ENCODE measurements at places on chromosomes 11 and 22. TPM values are rescaled to one million over a fixed set of nuclear protein-coding genes. Genes with fewer than 3 reads are reported as not detected.

Gene MGAT3
- total RNA-seq, result 34.8 TPM

Gene BTBD10
- 58.0 TPM for total RNA-seq

Gene CD3E
- total RNA-seq, result 0.32 TPM

Gene TSPAN32
- not detected for total RNA-seq

Gene TYR
- not detected for total RNA-seq

Gene SLC22A25
- total RNA-seq, result not detected

Gene SLN
- not detected for total RNA-seq

Gene ESAM
- total RNA-seq, result not detected

Gene DDX25
- total RNA-seq, result not detected

Gene HSPB2
- not detected for total RNA-seq

Gene EMSY
- 45.2 TPM for total RNA-seq

Gene SEZ6L
- 0.41 TPM for total RNA-seq

Gene ZP1
- not detected for total RNA-seq

Gene FOSL1
- not detected for total RNA-seq

Gene PHOX2A
- not detected for total RNA-seq

Gene PRSS23
- not detected for total RNA-seq

Gene PAMR1
- total RNA-seq, result not detected

Gene CAPN5
- total RNA-seq, result 0.07 TPM

Gene MRGPRD
- total RNA-seq, result not detected

Gene SYT7
- not detected for total RNA-seq

Gene OR51L1
- not detected for total RNA-seq

Gene DNAJB7
- not detected for total RNA-seq

Gene TMEM218
- total RNA-seq, result 46.9 TPM

Gene ELFN2
- total RNA-seq, result not detected

Gene F2
- total RNA-seq, result not detected

Gene OR8J3
- total RNA-seq, result not detected

Gene PSMD13
- total RNA-seq, result 92.7 TPM

Gene OVCH2
- not detected for total RNA-seq

Gene TSKU
- not detected for total RNA-seq

Gene DRICH1
- total RNA-seq, result 1.2 TPM

Gene CABP7
- total RNA-seq, result not detected

Gene EIF3L
- 488 TPM for total RNA-seq

Gene CYB5R2
- not detected for total RNA-seq

Gene C11orf86
- not detected for total RNA-seq

Gene TRIM51
- total RNA-seq, result not detected

Gene ARHGAP42
- total RNA-seq, result not detected

Gene SYT12
- total RNA-seq, result not detected

Gene OR5B12
- total RNA-seq, result 0.26 TPM

Gene FIBIN
- total RNA-seq, result not detected

Gene PVALB
- not detected for total RNA-seq

Gene KMT2A
- 37.6 TPM for total RNA-seq

Gene E2F8
- 4.1 TPM for total RNA-seq

Gene TMEM45B
- not detected for total RNA-seq

Gene GRAMD4
- 29.0 TPM for total RNA-seq

Gene MMP12
- not detected for total RNA-seq

Gene IFTAP
- total RNA-seq, result not detected

All from Karpas-422 (cell line).